ENCODE measurements at places on chromosomes 1 and 21.

DNA sequence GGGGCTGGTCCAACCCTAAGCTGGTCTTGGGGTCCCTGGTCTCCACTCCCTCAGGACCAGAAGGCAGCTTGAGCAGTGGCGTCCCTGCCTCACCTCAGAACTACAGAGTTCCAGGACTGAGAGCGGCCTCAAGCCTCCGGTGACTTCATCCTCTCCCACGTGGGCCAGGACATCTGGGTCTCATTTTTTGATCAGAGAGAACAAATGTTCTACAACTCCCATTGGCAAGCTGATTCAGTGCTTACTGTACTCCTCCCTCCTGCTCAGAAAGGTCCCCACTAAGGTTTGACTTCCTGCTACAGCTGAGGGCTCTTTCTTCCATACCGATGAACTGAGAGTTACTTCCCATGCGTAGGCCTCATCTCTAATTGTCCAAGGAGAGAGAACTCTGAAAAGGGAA, 78.5 kb downstream of the PLXNA2 start:
- peak; percentile 82 for DNase-seq

DNA sequence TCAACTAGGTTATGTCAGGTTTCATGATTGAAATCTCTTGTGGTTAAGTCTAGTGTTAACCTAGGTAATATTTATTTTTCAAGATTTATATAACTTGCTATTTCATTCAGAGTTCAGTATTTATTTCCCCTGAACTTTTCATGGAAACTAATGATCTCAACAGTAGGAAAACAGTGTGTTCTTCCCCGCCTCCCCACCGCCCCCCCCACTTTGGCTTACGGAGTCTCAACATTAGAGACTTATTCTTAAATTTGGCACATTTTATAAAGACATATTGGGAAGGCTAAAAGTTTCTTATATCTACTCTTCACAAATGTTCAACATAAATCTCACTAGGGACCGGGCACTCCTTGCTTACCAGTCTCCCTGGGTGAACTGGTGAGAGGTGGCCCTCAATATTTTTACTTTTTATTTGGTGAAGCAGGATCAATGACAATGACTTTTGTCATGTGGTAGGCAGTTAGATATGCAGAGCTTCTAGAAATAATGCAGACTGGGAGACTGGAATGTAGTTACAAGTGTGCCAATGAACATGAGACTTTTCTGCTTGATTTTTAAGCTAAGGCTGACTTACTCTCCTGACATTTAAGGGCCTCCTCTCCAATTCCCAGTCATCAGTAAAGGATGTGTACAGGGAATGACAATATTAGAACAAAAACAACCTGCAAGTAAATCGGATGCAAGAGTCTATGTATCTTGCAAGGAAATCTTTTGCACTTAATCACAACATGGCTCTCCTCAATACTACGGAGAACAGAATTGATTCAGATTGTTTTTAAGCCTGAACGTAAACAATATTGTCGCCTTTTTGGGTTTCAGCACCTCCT, 1.7 kb upstream of the MAN1A2 start:
- DNase-seq: peak; percentile 54

DNA sequence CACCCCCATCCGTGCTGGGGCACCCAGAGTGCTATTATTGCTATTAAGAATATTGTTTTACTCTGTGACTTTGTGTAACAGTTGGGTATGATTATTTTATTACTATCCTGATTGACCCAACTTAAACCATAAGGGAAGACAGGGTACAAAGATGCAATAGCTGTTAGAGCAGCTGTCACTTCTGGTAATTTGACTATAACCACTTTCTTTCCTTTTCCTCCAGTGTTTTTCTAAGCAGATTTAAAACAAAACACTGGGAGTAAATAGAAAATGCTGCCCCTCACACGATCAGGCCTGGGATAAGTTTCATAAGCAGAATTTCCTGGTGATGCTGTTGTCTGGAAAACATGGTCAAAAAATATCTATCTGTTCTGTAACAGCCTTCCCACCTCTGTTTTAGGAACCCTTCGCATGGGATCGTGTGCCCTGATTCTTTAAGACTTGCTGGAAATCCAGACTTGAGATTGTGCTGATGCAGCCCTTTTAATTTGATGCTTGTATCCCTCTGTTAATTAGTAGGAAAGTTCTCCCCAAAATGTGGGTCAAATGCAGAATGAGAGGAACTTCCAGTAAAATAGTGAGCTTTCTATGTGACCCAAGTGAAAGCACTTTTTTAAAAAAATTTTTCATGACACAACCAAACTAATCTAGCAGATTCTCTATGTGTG, 165.3 kb downstream of the FMN2 start:
- DNase-seq: no peak

DNA sequence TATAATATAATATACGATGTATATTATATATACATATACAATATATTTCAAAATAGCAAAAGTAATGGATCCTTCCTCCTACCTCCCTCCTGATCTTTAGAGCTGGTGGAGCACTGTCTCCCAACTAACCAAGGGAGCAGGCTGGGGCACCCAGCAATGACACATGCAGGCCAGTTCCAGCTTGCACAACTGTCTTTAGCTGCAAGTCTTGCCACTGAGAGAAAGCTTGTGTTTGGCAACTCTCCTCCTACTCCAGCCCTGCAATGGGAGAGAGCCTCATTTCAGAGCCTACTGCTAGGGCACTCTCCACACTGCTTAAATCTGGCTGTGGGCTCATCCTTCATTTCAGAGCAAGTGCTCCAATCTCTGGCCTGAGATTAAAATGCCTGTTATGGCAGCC, 469.8 kb upstream of the OLFM3 start:
- no peak for DNase-seq

GRCh38 chr1:197304638-197305200, 36.7 kb downstream of the CRB1 start:
- peak; percentile 51 for DNase-seq

DNA sequence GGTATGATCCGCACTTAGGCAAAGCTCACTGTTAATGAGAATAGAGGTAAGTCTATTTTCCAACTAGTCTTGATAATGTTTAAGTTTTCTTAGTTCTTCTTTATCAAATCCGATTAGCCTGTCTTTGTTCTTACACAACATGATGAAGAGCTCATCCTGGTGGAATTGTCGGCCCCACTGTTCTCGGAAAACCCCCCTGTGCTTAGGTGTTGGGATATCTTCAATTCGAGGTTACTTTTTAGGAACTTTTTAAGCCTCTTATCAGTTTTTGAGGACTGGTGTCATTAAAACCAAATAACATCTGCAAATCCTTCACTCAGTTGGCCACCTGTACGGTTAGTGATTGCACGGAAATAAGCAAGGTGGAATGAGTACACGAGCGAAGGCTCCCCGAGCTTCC, 60.7 kb upstream of the KIF26B start:
- DNase-seq: no peak

DNA sequence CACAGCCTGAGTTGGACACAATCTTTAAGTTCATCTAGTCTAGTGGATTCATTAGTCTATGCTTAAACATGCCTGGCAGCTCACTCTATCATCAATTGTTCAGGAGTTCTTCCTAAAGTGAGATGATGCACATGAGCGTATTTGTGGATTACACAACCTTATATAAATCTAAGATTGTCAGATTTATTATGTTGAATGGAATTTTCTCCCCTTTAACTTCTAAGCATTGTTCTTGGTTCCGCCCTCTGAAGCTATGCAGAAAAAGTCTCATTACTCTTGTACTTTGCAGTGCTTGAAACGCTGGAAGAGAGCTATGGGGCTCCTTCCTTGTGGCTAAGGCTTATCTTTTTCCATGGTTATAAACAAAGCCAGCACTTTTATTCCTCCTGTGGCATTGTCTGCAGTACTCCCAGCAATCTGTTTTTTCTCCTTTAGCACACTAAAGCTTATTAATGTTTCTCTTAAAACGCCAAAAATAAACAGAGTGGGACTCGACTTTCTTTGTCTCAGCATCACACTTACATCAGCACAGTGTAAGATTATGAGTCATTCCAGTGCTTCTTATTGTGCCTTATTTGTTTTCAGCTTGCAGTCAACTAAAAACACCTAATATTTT, 316.8 kb upstream of the CAMK1G start:
- DNase-seq: no peak

DNA sequence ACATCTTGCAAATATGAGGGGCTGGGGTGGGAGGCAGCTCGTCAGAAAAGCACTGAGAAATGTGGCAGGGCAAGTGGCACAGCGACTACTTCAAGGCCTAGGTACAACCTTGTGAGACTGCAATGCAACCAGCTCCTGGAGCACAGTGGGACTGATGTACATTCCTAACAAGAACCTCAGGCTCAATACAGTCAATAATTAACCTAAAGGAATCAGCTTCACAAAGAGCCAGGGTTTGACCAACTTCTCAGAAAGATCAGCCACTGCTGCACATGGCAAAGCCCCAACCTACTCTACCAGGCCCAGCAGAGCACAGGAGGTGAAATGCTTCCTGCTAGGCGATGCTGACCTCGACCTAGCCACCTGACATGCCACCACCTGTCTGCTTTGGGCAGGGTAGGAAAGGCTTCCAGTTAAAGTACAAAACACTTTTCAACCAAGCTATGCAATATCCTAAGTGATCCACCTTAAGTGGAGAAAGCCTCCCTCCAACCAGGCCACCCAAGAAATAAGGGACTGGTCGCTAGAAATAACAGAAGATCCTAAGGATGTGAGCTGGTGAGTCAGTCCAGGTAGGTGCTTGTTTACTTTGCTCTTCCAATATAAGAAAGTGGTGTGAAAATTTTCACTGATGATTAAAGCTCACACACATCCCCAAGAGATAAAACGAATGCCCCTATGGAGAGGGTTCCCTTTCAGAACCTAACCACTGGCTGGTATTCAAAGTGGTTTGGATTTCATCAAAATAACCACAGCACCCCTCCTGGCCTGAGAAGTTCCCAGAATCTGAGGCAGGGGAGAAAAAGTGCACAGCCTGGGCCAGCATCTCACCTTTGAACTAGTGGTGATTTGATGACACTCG, 2.1 kb downstream of the RIPK4 start:
- DNase-seq: no peak

DNA sequence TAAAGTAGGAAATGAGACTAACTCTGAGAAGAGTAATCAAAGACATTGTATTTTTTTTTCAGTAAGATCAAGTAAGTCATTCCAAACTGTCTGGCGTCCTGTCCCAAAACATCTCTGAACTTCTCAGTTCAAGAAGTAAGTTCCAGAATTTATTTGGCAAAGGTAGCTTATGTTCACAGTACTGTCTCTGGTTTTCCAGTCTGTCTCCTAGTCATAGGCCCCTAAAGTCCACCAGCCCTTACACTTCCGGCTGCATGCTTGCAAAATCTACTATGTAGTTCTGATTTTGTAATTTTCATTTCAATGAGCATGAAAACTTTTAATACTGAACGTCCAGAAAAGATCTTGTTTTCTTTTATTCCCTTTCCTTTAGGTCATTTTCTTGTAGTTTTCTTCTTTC, 61.4 kb upstream of the S1PR1 start:
- peak; percentile 35 for DNase-seq

GRCh38 chr1:184860985-184861754, 106.5 kb upstream of the EDEM3 start:
- DNase-seq: no peak

DNA sequence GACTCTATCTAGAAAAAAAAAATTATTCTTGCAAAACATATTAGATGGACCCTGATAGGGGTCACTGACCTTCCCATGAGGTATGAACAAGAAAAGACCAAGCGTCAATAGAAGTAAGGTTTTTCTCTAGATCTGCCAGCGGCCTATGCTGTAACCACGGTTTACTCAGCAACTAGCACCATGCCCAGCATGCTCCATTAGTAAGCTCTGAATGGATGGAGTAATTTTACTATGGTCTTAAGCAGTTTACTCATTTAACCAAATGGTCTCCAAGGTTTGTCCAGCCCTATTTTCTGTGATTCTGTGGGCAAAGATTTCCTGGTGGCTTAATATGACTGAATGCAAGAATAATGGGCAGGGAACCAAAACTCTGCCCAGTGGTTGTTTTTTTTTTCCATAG, 113.9 kb downstream of the ADSS2 start:
- no peak for DNase-seq

DNA sequence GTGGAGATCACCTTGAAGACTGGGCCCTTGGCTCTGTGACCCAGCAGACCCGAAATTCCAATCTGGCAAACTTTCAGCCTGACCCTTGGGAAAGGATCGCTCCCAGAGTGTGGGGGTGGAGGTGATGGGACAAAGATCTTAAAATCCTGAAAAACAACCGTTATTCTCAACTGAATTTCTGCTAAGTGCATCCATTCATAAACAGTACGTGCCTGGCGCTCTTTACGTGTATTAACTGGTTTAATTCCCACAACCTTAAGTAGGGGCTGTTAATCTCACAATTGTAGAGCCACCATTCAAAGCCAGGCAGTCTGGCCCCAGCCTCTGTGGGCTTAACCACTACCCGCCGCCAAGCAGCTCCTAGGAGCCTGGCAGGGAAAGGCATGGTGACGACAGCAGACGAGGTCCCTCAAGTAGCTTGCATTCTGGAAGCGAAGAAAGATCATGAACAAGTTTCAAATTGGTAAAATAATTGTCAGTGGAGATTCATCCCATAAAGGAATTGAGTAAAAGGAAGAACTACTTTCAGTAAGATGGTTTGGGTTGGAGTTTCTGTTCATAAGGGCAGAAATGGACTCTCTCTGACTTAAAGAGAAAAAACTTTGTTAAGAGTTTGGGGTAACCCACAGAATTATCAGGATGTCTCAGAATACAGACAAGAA, 11.4 kb upstream of the RGS16 start:
- peak; percentile 27 for DNase-seq

DNA sequence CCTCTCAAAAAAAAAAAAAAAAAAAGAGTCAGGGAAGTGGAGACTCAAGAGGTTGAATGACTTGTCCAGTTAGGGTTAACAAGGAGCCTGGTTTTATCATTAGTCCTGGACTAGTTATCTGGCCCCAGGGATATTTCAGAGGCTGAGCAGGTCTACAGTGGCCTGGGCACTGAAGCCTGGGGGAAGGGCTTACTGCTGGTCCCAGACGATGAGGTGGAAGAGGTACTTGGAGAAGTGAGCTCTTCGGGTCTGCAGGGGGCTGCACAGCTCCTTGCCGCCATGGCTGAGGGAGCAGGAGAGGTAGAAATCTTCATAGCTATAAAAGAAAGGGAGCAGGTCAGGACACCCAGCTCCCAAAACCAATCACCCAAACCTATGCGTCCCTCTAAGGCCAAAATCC, 40.1 kb downstream of the PIK3C2B start:
- no peak for DNase-seq

- no peak for DNase-seq
These were observed 5.0 kb downstream of the ZNF691 start for GRCh38 chr1:42851420-42851819.

GRCh38 chr1:86205741-86206140, 49.2 kb upstream of the COL24A1 start:
- DNase-seq: peak; percentile 55

- DNase-seq: no peak
These were observed 652.2 kb upstream of the USP24 start for GRCh38 chr1:55867304-55867843.

DNA sequence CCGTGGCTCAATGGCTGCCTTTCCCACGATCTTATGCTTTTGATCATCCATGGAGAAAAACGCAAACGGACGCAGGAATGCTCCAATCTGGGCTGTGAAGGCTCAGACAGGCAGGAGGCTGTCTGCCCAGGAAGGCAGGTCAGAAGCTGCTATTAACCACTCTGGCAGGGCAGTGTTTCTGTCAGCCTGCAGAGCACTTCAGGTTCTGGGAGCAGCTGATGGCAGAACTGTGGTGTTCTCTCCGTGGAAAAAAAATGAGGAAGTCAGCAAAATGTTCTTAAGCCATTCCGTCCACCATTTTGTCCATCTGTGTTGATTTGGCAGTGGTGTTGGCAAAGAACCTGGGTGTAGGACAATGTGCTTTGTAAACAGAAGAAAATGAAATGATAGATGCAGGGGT, 91.7 kb downstream of the SIM2 start:
- no peak for DNase-seq
